ENCODE measurements at places on chromosomes 12 and 14. TPM values are rescaled to one million over a fixed set of nuclear protein-coding genes. Genes with fewer than 3 reads are reported as not detected.

NTN4 gene
- 28.6 TPM for total RNA-seq

DNA sequence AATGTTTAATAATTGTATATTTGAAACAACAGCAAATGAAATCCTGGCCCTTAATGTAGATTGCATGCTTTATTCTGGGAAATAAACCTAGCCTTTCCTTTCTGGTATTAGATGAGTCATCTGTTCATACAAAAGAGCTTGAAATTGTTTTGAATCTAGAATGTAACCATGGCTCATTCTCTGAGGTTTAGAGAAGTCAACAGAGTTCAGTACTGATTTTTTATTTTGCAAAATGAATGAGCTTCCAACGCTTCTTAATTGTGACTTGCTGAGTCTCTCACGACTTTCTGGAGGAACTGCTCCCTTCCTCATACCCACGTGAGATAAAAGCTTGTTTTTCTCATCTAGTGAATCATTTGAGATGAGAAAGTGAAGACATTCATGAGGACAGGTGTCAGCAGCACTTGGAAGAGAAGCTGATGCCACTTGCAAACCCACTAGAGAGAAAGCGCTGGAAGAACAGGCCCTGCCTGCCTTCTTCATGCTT, 509.6 kb downstream of the VRK1 start:
- DNase-seq = peak; percentile 78

DNA sequence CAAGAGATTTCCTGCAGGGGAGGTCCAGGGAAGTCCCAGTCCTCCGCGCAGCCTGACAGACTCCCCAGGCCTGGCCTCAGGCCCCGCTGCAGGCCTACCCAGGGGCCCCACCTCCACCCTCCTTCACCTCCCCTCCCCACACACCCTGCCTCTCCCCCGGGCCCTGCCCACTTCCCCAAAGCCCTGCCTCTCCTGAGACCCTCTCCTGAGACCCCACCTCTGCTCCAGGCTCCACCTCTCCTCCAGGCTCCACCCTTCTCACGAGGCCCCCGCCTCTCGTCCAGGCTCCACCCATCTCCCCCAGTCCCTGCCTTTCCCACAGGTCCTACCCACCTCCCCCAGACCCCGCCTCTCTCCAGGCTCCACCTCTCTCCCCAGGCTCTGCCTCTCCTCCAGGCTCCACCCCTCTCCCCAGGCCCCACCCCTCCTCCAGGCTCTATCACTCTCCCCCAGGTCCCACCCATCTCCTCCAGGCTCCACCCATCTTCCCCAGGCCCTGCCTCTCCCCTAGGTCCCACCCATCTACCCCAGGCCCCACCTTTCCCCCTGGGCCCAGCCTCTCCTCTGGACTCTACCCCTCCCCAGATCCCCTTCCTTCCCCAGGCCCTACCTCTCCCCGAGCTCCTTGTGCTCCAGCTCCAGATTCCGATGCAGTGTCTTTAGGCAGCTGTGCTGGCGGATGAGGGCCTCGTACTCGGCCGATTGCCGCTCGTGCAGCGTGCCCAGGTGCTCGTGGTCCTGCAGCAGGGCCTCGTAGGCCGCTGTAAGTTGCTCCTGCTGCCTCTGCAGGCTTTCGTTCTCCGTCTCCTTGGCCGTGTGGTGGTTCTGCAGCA, 58.8 kb upstream of the GPR68 start:
- no peak for DNase-seq

- DNase-seq = no peak
These were observed 44.0 kb upstream of the PLBD1 start for GRCh38 chr12:14611640-14612203.

PCK2 gene
- total RNA-seq = 33.9 TPM

GRCh38 chr14:89720741-89721729, 233.5 kb downstream of the EFCAB11 start:
- DNase-seq = peak; percentile 5

GRCh38 chr12:92821142-92821541, 108.0 kb downstream of the EEA1 start:
- DNase-seq = peak; percentile 12

DNA sequence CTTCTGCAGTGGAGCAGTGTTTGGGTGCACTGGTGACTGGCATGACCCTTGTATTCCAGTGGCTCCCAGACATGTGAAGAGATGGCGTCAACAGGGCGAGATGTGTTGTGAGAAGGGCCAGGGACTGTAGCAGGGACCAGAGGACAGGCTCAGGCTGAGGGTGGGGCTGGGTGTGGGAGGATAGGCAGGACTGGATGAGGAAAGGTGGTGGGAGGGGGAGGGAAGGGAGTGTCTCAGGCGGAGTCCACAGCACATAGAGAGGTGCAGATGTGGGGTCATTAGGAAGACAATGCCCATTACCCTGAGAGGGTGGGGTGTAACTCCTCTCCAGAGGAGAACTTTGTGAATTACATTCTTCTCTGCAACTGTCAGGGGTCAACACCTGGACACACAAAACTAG, 78.5 kb downstream of the DICER1 start:
- no peak for DNase-seq

ZFHX2 gene
- 0.33 TPM for total RNA-seq

GRCh38 chr14:23454445-23454856, 15.1 kb upstream of the NGDN start:
- DNase-seq = no peak
